ENCODE measurements at places on chromosomes 6 and 20.

GRCh38 chr6:106439459-106439858, 78.9 kb downstream of the CRYBG1 start:
- no peak for DNase-seq

- no peak for DNase-seq
Measured at GRCh38 chr6:2264932-2265331, 19.5 kb upstream of the GMDS start.

GRCh38 chr20:8639112-8639778, 429.6 kb upstream of the PLCB4 start:
- DNase-seq = no peak

GRCh38 chr20:42118409-42119125, 500.4 kb upstream of the CHD6 start:
- DNase-seq = no peak

DNA sequence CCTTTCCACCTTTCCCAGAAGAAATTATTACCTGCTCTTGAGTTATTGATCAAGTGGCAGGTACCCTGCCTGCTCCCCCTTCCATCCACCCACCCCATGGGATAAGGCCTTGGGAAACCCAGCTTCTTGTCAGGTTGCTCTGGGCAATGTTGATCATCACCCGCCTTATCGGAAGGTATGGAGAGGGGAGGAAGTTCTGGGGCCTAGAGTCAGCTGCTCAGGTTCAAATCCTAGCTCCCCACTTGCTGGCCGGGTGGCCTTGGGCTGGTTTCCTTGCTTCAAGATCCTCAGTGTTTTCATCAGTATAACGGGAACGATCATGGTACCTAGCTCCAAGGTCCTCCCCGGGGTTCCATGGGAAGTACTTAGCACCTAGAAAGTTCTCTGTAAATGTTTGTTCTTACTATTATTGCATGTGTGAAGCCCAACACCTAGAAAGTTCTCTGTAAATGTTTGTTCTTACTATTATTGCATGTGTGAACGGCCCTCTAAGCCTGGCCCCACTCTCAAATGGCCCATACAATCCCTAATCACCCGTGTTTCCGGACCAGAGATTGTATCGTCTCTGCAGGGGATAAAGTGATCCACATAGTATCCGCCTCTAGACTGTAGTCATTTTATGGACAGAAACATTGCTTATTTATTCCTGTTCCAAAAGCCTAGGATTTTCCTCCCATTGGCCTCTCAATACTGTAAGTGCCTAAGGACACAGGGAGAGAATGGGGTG, 1.1 kb upstream of the PREX1 start:
- DNase-seq = no peak

GRCh38 chr6:30747300-30747687, 2.9 kb upstream of the IER3 start:
- DNase-seq = no peak

- DNase-seq = no peak
Measured at GRCh38 chr20:59777331-59777725, 156.1 kb downstream of the SYCP2 start.

DNA sequence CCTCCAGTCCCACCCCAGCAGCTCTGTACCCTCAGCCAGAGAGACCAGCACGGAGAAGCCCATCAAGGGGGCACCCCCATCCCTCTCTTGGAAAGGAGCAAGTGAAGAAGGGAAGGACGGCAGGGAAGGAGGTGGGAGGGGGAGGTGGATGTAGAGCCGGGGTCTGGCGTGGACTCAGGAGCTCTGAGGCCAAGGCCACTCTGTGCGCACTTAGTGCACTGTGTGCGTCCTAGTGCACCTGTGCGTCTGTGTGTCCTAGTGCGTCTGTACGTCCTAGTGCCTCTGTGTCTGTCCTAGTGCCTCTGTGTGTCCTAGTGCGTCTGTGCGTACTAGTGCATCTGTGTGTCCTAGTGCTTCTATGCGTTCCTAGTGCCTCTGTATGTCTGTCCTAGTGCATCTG, 54.2 kb downstream of the DSTN start:
- DNase-seq = no peak

DNA sequence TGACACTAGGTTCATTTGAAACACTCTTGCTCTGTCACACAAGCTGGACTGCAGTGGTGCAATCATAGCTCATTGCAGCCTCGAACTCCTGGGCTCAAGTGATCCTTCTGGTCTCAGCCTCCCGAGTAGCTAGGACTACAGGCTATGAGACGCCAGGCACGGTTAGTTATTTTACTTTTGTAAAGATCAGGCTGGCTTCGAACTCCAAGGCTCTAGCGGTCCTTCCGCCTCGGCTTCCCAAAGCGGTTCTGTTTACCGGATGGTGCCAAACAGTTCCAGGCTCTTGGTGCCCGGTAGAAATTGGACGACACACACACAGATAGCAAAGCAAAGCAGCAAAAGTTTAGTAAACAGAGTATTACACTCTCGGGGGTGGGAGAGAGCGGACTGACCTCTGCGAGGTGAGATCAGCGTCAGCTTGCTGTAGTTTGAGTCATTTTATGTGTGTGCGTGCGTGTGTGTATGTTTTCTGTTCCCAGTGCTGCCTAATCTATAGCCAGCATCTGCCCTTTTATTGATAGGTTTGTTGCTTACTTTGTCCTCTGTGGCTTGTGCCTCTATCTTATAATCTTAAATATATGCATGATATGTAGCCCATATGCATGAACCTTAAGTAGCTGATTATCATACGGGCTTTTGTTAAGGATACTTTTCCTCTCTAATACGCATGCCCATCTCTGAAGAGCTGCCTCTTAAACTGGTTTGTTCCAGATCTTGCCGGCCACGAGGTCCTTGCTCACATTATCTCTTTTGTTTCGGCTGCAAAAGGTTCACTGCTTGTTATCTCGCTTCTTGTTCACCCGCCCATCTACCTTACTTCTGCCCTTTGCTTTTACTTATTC, 75.2 kb downstream of the OR2B2 start:
- no peak for DNase-seq

- DNase-seq = no peak
Measured at GRCh38 chr6:129981598-129981997, 36.8 kb upstream of the L3MBTL3 start.

DNA sequence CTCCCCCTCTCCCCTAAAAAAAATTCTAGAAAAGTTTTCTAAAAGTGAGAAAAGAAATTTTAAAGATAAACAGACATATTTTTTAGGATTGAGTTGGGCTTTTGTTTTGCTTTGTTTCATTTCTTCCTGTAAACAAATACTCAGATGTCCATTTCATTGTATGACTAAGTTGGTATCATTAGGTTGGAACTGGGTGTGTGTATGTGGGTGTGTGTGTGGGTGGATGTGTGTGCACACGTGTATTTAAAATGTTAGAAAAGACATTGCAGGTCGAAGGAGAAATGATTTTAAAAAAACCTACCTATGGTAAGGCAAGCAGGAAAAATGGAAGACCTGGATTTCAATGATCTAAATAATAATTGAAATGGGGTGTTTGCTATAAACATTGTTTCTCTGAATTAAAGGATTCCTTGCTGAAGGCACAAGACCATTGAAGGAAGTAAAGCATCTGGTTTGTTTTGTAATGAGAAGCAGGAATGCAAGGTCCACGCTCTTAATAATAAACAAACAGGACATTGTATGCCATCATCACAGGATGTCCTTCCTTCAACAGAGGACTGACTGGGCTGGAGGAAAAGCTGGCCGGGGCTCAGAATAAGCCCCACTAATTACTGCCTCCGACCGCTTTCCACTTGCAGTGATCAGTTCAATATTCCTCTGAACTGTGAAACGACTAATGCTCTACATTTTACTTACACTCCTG, 996 bp upstream of the PRDM1 start:
- no peak for DNase-seq

DNA sequence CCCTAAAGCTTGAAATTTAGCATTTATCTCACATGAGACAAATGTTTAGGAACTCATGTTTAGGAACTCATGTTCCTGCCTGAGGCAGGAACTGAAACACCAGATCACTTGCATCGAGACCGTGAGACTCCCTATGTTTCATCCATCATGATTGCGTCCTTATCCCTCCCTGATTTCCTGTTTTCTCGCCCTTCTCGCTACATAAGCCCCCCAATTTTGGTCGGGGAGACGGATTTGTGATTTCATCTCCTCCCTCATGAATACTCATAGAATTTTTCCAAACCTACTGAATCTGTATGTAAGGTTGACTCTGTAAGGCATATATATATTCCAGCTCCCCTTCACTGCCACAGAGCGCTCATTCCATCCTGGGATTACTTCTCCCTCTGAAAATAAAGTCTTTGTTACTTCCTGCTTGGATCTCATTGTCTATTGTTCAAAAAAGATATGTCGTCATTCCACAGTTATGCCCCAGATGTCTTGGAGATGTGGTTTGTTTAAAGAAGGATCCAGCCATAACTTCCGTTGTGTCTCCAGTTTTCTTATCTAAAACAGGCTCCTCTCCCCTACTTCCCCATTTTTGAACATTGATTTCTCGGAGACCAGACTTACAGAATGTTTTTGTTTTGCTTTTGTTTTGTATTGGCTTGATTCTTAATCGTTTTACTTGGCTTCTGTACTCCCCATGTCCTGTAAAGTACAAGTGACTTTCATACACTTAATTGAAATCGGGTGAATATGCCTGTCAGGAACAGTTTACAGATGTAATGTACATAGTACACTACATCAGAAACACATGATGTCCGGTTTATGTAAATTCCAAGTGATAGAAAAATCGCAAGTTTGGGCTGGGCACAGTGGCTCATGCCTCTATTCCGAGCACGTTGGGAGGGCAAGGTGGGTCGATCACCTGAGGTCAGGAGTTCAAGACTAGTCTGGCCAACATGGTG, 118.7 kb downstream of the HFE start:
- no peak for DNase-seq

- DNase-seq = peak; percentile 76
Measured at GRCh38 chr6:25635886-25636317, 16.1 kb upstream of the SCGN start.

DNA sequence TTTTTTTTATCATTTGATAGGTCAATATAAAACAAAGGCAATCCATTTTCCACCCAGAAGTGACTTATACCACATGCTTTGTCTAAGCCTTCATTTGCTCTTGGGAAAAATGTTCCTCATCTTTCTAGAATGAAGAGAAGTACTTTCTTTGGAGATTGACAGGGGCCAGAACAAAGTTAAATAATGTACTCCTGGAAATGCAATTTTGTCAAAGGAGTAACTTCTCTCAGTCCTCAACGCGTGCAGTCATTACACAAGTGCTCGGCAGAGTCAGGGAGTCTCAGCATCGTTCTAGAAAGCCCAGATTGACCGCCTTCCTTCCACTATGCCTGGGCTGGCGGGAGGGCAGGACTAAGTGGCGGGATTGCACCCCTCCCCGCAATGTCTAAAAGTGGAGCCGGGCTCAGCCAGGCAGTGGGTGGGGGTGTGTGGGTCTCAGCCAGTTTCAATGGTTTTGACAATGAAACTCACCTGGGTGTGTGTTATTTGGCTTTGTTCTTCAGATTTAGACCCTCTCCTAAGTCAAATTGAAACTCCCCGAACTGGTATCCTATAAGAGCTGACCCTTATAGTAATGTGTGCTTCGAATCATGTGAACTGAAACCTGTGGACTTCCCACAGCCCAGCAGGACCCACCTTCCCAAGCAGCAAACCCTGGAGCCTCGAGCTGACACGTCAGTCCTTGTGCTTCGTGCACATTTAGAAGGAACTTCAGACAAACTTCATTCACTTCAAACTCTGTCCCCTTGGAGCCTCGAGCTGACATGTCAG, 63.2 kb upstream of the DUSP22 start:
- DNase-seq = no peak

- no peak for DNase-seq
Measured at GRCh38 chr20:41047279-41047974, 18.8 kb downstream of the TOP1 start.

GRCh38 chr6:56637640-56638039, 5.0 kb downstream of the DST start:
- peak; percentile 33 for DNase-seq

GRCh38 chr6:151689499-151690201, 117.8 kb upstream of the ESR1 start:
- DNase-seq = no peak

DNA sequence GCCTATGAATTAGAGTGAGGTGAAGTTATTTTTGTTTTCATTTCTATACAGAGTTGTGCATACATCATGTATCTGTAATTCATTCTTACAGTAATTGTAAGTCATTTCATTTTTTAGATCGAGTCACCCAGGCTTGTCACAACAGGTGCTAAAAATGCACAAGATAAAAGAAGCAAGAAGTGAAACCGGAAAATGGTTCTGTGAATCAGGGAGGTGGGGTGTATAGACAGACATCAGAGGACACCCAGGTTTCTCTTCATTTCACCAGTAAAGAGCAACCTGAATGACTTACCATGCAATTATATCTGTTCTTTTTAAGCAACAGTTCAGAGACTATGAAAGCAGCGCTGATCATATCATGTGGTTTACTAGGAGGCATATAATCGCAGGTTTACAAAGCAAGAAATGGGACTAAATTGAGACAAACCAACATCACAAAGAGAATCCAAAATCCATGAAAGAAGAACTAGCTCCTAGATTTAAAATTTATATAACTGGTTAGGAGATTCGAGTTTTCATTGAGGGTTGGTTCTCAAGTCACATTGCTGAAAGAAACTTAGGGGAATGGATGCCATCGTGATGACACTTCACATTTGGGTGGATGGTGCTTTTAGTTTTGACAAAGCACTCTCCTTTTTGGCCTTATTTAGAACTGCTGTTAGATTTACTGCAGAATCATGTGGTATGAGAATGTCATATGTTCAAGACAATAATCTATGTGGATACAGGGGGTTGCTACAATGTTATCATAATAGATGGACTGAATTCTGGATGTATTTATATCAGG, 27.9 kb upstream of the TBC1D7 start:
- DNase-seq = no peak

DNA sequence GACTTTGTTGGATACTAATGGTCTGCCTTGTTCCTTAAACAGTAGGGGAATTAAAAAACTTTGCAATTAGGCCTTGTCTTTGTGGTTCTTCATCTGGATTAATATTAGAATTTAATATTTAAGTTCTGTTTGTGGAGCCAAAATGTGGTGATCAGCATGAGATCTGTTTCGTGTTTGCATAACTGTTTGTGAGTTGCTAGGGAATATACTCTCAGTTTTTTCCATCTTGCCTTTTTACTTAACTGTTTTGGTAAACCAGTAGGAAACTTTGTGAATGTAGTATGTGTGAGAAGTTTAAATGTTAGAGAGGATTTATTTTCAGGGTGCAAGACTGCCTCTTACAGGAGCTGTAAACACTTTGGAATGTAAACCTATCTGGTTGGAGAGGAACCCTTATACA, 35.6 kb downstream of the LRRC1 start:
- no peak for DNase-seq

- no peak for DNase-seq
Measured at GRCh38 chr6:17851001-17851719, 136.3 kb downstream of the KIF13A start.

GRCh38 chr6:109007521-109007920, 87.1 kb downstream of the SESN1 start:
- no peak for DNase-seq

GRCh38 chr20:50140339-50140859, 13.1 kb downstream of the PEDS1 start:
- DNase-seq = no peak

GRCh38 chr6:39430871-39431523, 108.5 kb upstream of the KCNK16 start:
- no peak for DNase-seq

DNA sequence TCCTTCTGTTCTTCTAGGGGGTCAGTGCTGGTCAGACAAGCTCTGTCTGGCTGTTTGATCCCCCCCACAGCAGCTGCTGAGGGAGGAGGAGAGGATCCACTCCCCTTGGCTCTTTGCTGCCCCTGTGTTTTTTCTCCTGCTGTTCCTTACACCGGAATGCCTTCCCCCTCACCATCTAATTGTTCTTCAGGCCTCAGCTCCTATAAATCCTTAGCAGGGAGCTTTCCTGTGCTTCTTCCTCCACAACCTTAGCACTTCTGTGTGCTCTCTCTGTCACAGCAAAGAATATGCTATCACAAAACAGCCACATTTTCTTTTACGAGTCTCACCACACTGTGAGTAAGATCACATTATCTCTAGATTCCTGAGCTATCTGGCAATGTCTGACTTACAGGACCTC, 196.6 kb downstream of the OTOR start:
- peak; percentile 43 for DNase-seq
